ENCODE measurements at places on chromosomes 2 and 18.

DNA sequence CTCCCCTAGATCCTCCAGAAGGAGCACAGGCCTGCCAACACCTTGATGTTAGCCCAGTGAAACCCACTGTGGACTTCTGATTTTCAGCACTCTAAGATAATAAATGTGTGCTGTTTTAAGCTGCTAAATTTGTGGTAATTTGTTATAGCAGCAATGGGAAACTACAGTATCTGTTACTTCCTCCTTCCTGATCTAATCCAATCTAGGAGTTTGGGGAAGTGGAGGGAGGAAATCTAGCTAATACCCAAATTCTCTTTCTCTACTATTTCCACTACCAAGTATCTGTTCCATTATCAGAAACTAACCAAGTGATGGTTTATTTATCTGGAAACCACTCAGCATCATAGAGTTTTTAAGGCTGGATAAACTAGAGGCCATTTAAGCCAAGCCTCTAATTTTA lies 64.9 kb downstream of the AFF3 start:
- DNase-seq: no peak

DNA sequence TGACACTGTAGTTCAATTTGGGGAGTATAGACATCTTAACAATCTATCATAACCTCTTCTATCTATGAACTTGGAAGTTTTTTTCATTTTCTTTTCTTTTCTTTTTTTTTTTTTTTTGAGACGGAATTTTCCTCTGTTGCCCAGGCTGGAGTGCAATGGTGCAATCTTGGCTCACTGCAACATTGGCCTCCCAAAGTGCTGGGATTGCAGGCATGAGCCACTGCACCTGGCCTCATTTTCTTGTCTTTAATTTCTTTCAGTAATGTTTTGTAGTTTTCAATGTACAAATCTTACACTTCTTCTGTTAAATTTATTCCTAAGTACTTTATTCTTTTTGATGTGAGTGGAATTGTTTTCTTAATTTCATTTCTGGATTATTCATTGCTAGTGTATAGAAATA lies 14.6 kb downstream of the ASAP2 start:
- no peak for DNase-seq

DNA sequence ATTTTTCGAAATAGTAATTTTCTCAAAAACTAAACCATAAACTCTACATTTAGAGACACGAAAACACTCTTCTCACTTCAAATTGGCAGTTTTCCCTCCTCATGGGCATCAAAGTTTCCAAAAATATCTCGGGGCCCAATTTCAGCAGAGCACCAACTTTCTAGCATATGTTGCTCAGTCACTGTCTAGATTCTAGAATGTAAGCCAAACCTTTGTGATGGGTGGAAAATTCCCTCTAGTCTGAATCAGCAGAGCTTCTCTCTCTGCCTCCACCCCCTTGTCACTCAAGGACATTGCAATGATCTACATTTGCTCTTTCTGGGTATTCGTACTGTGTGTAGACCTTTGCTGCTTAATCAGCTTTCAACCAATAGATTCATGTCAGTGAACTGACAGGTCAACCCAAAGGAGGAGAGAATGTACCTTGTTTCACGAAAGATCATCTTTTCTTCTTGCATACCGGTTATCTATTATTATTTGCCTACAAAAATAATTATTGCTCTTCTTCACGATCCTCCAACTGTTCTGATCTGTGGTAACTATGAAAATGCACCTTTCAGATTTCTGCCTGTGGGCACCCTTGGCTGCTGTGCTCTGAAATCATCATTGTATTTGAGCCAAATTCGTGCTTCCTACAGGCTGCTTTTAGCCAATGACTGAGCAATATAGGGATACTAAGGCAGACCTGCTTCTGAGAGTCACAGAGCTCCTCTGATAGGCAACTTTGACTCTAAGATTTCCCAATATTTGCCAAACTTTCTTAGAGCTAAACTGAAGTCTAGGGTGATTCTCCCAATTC lies 38.7 kb upstream of the GLS start:
- no peak for DNase-seq

DNA sequence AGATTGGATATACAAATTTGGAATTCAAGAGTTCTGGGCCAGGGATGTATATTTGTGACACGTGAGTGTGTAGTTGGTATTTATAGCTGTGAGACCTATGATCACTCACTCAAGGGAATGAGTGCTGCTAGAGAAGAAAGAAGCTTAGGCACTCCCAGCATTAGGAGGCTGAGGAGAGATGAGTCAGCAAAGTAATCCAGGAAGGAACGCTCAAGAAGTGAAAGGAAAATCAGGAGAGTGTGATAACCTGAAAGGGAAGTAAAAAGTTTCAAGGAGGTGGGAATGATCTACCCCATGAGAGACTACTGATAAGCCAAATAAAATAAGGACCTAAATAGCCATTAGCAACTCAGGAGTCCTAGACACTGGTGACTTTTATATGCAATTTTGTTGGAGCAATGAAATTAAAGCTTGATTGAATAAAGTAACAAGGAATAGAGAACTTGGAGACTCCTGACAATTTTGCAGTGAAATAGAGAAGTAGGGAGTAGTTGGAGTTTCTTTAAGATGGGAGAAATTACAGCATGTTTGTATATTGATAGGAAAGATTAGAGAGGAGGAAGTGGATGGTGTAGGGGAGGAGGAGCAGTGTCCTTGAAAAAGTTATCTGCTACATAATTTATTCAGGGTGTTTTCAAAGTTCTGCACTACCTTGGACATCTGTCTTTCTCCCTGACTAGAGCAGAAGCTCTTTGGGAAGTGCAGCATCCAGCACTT lies 89.9 kb downstream of the UBE2E3 start:
- no peak for DNase-seq

DNA sequence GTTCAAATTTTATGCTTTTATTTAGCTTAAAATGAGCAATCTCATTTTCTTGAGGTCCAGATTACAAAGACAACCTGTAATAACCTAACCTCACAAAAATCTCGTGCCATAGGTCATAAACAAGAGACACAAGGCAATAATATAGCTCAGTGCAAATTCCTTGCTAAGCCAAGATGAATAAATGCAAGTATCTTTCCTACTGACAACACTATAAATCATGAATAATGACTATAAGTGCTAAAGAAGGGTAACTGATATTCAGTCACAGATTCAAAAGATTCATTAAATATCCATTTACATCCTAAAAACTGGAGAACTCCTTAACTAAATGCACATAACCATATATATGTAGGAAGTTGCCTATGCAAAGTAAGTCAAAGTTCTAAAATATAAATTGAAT lies 1641.6 kb downstream of the LRP1B start:
- no peak for DNase-seq

DNA sequence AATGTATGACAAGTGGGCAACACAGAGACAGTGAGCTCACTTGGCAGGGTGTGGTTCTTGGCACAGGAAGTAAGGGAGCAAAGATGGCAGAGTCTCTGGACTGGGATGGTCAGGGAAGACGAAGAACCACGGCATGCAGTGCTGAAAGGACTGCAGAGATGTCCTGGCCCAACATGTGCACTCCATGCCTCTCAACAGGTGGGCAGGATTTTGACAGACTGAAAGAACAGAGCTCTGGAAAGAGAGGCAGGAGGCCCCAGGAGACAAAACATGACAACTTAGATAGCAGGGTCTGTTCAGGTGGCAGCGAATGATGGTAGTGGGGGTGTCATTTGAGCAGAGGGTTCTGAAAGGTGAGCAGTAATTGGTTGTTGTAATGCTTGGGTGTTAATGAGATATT lies 180.3 kb downstream of the FHOD3 start:
- DNase-seq: no peak

GRCh38 chr18:47417807-47418206 lies 166.3 kb upstream of the SKOR2 start:
- DNase-seq: no peak

DNA sequence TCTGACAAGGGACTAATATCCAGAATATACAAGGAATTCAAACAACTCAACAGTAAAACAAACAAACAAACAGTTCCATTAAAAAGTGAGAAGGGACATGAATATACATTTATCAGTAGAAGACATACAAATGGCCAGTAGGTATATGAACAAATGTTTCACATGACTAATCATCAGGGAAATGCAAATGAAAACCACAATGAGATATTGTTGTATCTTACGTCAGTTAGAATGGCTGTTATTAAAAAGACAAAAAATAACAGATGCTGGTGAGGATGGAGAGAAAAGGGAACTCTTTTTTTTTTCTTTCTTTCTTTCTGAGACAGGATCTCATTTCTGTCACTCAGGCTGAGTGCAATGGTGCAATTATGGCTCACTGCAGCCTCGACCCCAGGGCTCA lies 175.5 kb downstream of the CAMKMT start:
- DNase-seq: no peak

GRCh38 chr2:186881660-186882059 lies 32.7 kb upstream of the ZSWIM2 start:
- no peak for DNase-seq

DNA sequence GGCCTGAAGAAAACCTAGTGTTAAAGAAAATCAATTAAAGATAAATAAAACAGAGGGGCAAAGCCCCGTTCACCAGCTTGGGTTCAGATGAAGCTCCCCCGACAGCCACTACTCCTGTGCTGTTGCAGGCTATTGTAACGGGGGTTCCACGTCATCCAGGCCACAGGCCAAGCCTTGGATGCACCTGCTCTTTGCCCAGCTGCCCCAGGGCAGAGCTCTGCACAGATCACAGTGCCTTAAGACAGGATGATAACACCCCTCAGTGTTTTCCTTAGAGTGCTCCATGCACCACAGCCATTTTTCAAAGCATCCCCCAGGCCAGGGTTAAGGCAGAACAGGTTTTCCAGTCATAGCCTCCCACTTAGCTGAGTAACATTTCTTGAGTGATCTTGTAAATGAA lies 32.0 kb downstream of the FASTKD2 start:
- no peak for DNase-seq

- DNase-seq: no peak
Observed at GRCh38 chr2:32711219-32711618, 83.4 kb downstream of the TTC27 start.

GRCh38 chr2:96174251-96175144 lies 29.3 kb upstream of the DUSP2 start:
- DNase-seq: peak; percentile 94

DNA sequence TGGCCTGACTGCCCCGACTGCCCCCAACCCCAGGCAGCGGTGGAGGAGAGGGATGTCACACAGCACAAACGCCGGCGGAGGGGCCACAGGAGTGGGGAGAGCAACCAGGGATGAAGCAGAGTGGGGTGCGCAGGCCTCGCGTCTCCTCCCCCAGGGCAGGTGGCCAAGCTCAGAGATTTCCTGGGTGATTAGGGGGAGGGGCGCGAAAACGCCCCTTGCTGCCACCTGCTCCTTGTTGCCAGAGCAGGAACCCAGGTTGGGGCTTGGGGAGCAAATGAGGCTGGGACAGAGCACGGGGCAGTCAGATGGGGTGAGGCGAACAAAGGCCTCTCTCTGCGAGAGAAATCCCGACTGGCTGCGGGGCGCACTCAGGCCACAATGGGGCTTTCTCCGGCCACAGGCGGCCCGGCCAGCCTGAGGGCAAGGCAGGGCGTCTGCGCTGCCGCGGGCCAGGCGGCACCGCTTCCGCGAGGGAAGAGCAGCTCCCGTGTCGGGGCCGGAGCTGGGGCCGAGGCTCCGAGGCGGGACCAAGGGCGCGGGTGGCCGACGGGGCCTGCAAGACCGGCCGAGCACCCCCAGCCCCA lies 11.5 kb downstream of the TEX44 start:
- DNase-seq: peak; percentile 76

DNA sequence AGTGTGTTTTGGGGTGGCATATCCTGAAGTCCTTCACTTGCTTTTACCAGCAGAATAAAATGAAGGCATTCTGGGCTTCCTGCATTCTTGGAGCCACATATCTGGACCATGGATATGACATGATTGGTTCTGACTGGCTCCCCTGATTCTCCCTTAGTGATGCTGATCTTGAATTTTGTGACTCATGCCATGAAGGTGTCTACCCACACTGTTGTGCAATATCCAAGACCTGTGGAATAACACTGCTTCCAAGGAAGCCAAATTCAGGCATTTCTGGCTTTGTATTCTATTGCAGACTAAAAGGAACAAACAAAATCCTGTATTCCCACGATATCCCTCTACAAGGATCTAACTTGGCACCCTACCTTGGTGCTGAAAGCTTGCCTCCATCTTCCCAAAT lies 125.8 kb downstream of the LYPD6B start:
- no peak for DNase-seq

- no peak for DNase-seq
Observed at GRCh38 chr2:28084564-28084963, 194.0 kb downstream of the BABAM2 start.

DNA sequence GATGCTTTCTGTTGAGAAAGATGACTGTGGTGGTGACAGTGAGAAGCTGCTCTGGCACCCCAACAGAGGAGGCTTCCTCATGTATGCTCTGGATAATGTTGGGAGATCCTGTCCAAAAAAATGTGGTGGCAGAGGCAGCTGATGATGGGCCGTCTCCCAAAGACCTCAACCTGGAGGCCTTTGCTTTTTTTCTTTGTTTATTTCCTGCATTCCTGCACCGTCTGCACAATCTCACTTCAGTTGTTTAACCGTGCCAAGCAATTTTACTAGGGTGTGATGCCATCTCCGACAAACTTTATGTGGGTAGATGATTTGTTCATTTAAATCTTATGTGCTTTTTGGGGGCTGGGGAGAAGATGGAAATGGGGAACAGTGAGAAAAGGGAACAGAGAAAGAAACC lies 62.2 kb upstream of the IGFBP5 start:
- no peak for DNase-seq

DNA sequence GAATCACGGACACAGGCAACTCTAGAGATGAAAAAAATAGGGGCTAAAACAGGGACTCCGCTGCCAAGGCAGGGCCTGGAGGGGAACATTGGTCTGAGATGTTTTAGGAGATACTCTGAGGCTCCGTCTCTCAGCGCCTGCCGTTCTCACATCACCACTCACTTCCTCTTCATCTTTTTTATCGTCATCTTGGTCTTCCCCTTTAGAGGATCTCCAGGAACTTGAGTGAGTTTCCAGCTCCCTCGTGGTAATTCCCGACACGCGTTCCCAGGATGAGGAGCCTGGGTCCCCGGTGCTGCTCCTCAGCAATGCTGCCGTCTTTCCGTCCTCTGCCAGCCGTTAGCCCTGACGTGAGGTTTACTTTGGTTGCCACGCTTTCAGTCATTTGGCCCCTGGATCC lies 16.1 kb downstream of the MLPH start:
- no peak for DNase-seq

DNA sequence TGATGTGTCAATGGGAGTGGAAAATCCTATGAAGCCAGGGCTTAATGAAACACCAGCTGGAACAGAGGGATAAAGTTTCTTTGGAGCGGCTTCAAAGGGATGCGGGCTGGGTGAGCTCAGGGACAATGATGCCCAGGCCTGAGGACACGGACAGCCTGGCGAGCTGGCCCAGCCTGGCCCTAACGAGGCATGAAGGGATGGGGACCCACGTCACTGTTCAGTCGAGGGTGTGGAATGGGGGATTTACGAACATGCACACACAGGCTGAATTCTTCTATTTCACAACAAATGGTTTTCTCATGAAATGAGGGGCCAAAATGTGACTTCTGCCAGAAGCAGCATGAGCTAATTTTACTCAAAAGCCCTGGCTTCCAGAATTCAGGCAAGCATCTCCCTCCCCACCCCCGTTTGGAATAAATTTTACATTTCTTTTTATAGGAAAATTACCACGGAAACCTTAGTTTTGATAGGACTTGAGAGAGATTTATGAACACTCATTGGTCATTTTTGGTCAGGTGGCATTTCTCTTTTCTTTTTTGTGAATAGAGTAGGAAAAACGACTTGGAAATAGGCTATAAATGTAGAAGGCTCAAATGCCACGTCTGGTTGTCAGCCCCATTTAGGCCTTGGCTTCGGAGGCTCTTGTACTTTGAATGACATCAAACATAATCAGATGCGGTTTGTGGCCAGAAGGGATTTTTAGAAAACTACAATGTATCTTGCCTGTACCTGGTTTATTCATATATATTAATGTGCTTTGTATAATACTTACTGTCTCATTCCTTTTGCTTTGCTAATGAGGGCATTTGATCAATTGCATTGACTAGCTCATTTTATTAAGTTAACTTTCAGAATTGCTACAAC lies 893.8 kb upstream of the CELF4 start:
- no peak for DNase-seq

Data from activated CD8-positive, alpha-beta memory T cell treated with anti-CD3 and anti-CD28 coated beads for 24 hours (primary cell).